ENCODE measurements at places on chromosomes 2 and 18.

GRCh38 chr2:119647440-119648169 lies 31.4 kb upstream of the TMEM177 start:
- no peak for DNase-seq

DNA sequence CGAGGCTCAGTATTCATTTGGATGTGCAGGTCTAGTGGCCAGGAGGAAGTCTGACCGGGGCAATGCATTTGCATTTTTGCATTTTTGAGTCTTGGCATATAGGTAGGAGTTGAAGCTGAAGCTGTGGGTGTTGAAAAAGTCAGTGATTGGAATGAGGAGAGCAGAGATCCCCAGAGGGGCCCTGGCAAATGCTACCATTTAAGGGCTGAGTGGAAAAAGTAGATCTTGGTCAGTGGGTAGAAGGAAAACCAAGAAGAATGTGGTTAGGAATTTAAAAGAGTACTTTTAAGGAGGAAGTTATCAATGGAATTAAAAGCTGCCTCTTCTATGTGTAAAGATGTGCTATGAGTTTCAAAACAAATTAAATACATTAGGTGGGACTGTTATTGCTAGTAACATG lies 143.0 kb downstream of the ZEB2 start:
- no peak for DNase-seq

GRCh38 chr2:174670446-174670845 lies 72.8 kb upstream of the WIPF1 start:
- DNase-seq: no peak

GRCh38 chr18:36786686-36787085 lies 42.1 kb downstream of the TPGS2 start:
- no peak for DNase-seq

GRCh38 chr2:54879598-54880332 lies 156.3 kb downstream of the EML6 start:
- no peak for DNase-seq

GRCh38 chr2:102736410-102737409 lies 25.1 kb upstream of the TMEM182 start:
- peak; percentile 76 for DNase-seq

- no peak for DNase-seq
Observed at GRCh38 chr2:223169830-223170605, 118.0 kb downstream of the KCNE4 start.

DNA sequence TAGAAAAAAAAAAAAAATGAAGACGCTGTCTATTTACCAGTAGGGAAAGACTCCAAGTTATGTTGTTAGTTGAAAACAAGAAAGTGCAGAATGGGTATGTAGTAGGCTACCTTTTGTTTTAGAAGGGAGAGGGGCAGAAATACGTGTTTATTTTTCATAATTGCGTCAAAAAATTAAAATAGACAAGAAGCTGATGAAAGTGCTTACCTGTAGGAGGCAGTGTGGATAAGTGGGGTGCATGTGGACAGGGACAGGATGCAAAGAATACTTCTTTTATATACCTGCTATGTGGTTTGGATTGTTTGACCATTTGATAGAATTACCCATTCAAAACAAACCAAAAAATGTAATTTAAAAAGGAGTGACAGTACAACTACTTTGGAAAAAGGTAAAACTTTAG lies 3.0 kb upstream of the GCG start:
- DNase-seq: no peak

DNA sequence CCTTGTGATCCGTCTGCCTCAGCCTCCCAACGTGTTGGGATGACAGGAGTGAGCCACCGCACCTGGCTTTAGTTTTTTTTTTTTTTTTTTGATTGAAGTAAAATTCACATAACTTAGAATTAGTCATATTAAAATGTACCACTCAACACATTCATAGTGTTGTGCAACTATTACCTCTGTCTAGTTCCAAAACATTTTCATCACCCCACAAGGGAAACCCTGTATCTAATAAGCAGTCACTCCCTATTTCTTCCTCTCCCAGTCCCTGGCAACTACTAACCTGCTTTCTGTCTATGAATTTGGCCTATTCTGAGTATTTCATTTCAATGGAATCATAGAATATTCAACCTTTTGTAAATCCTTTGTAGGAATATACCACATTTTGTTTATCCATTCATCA lies 123.9 kb upstream of the FAM117B start:
- DNase-seq: no peak

GRCh38 chr2:197209246-197209645 lies 101.3 kb downstream of the ANKRD44 start:
- no peak for DNase-seq

DNA sequence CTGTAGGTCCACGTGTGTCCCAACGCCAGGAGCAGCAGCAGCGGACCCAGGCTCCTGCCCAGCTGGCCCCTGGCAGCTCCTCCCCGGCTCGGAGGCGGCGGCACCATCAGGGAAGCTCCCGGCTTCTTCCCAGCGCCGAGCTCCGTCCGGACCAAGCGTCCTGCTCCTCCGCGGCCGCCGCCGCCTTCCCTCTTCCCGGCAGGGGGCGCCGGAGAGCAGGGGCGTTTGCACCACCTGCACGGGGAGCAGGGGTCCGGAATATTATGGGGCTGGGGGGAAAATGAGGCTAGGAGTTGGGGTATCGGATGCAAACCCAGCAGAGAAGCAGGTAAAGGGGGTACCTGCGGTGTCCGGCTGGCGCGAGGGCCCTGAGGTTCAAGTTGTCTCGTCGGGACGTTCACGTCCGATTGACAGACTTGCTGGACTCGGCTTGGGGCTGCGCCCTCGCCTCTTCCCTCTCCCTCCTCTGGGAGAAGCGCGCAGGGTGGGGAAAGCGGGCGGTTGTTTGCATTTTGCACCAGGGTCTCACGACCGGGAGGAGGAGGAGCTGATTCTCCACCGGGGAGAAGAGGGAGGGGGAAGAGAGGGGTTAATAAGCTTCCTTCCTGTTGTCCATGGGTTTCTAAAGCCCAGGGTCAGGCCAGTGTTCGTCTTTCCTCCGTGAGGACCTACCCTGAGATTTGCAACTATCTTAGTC lies at the start of gene CCBE1:
Gene CCBE1 (minus strand): TSS at position 188 of the 697 bp plus-strand sequence.
- DNase-seq: peak; percentile 12

DNA sequence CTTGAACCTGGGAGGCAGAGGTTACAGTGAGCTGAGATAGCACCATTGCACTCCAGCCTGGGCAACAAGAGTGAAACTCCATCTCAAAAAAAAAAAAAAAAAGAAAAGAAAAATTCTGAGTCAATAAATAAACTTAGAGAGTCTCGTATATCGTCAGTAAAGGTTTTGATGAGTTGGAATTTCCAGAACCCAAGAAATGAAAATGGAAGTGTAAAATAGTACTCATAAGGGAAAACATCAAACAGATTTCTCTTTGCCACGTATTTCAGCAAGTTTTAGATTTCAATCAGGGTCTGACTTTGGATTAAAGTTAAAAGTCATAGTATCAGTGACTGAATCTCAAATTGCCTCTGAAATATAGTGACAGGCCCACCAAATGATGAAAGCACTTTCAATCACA lies 71.4 kb upstream of the SPOPL start:
- DNase-seq: no peak

GRCh38 chr2:38405917-38406596 lies 29.0 kb upstream of the ATL2 start:
- DNase-seq: no peak

DNA sequence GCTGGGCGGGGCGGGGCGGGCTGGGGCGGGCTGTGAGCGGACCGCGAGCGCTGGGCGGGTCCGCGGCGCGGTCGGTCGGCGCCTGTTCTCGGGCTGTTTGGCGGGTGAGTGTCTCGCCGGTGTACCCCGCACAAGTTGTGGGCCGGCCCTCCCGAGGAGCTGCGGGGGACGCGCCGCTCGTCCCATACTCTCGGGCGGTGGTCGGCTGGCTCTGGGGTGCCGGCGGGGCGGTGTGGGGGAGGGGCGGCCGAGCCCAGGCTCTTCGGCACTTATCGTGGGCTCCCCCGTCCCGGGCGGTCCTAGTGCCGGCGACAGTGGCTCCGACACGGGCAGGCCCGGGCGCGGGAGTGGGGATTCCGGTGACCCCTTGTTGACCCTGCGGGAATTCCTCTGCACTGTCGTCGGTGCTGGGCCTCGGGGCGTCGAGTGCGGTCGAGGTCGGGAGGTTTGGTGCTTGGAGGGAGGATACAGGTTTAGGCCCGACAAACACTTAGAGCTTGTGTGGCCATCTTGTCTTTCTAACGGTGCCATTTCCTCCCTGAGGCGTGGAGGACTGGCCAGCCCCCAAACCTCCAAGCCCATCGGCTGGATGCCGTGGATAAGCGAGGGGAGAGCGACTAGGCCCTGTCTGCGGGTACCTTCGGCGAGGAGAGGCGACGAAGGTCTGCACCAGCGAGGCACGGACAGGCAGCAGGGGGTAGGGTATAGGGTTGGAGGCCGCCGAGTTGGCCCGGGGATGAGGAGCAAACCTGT lies at the start of gene SEPTIN2:
Gene SEPTIN2 (plus strand): TSS at position 47 of the 753 bp plus-strand sequence. CDS start 8,308 bp downstream, outside the sequence.
- DNase-seq: peak; percentile 47
